ENCODE measurements at places on chromosomes 4 and X. TPM values are rescaled to one million over a fixed set of nuclear protein-coding genes. Genes with fewer than 3 reads are reported as not detected.

- DNase-seq, result peak; percentile 50
These were observed 106.4 kb downstream of the MID1 start for GRCh38 chrX:10513974-10514373.

- DNase-seq, result no peak
These were observed 60.4 kb upstream of the ATXN3L start for GRCh38 chrX:13380211-13380610.

Gene VCX3B
- total RNA-seq, result not detected

- DNase-seq, result no peak
These were observed 84.5 kb downstream of the MAGEB17 start for GRCh38 chrX:16251782-16252181.

Gene GIMD1
- total RNA-seq, result not detected

DNA sequence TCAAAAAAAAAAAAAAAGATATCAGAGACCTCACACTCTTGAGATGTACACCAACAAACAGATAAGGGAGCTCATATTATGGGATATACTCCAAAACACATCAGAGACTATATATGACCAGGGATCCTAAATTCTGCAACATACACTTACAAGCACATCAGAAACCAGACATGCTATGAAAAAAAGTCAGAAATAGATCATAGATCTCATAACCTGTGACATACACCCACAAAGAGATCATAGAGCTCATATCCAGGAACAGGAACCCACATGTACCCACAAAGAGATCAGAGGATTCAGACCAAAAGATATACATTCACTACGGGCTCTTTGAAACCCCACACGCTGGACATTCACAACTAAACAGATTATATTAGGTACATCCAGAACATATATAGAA, 30.1 kb downstream of the SUV39H1 start:
- DNase-seq, result no peak

Gene PRDX4
- 415 TPM for total RNA-seq

Gene ARAP2
- 14.4 TPM for total RNA-seq

DNA sequence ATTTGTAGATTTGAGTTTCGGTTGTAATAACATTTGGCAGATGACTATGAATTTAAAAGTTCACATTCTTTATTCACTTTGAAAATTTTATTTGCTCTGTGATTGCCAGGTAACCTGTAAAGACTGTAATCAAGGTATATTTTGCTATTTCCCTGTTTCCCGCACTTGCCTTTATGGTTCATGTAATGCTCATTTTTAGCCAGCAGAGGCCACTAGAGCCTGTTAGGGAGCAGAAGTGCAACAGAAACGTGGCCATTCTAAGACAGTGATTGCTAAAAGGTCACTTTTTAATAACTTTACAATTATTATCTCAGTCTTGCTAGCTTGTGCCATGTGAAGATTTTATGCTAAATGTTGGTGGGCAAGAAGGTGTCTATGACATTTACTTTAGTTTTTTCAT, 12.4 kb downstream of the YIPF6 start:
- peak; percentile 61 for DNase-seq

Gene AFM
- not detected for total RNA-seq

Gene ARHGAP24
- total RNA-seq, result 10.5 TPM

- no peak for DNase-seq
These were observed at the start of gene CYTL1 for GRCh38 chr4:5019274-5019673. Gene CYTL1 (minus strand): TSS chr4:5019458. CDS start chr4:5019445, 13 bp downstream.

Gene AMOT
- total RNA-seq, result 11.2 TPM

GRCh38 chr4:164734484-164734883, 19.4 kb upstream of the SMIM31 start:
- peak; percentile 37 for DNase-seq

Gene SLC4A4
- 0.16 TPM for total RNA-seq

Gene DKK2
- total RNA-seq, result 4.4 TPM

Gene TMEM131L
- 10.9 TPM for total RNA-seq

Gene NLGN4X
- total RNA-seq, result 0.67 TPM

Gene COX7B
- total RNA-seq, result 701 TPM

Gene GPC3
- total RNA-seq, result 0.16 TPM

Gene NSUN7
- total RNA-seq, result not detected

Gene MAGEA2
- total RNA-seq, result 67.5 TPM

Gene FREM3
- total RNA-seq, result not detected
